ENCODE measurements at places on chromosomes 3 and 15.

DNA sequence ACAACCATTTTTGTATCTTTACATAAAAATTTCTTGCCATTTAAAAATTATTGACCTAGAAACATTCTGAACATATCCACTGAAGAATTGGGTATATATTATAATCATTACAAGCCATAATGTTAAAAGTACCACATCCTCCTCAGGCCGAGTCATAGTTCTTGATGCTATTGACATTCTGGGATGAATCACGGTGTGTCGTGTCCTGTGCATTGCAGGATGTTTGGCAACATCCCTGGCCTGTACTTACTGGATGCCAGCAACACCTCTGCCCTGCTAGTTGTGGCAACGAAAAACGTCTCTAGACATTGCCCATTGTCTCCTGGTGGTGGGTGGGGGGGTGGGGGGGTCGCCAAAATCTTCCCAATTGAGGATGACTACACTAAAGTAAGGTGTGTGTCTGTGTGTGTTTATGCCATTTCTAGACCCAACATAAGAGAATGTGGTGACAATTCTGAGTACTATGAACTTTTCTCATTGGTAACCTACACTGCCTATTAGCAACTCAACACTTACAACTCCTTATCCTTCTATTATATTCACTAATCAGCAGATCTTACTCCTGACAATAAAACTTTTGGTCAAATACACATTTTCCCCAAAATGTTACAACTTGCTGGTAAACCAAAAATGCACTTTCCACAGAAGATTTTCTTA is 471.6 kb downstream of the FOXP1 start:
- peaks cover 92% of the 10 kb centered on the region for H3K4me1 ChIP-seq
- peak overlapping the region; percentile 61 for H3K27ac ChIP-seq
- H3K4me3 ChIP-seq = no peak overlapping the region
- H3K36me3 ChIP-seq = peaks cover 7% of the 10 kb centered on the region

DNA sequence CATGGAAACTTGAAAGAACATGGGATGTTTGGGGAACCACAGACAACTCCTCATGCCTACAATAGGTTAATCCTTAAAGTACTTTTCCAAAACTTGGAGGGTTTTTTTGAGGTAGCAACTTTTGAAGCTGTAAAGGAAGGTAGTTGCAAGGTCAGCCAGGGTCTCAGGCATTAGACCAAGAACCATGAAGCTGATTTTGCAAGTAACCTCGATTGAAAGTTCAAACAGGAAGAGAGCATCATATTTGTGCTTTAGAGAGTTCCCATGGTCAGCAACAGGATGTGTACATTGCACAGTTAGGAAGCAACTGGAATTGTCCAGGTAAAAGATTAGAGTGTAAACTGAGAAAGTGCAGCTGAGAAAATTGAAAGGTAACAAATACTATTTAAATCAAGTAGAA is 199.8 kb upstream of the NR2F2 start:
- no peaks in the 10 kb centered on the region for H3K4me1 ChIP-seq
- no peak overlapping the region for H3K4me3 ChIP-seq
- no peak for DNase-seq

- H3K27me3 ChIP-seq = no peaks in the 10 kb centered on the region
- no peak overlapping the region for H3K27ac ChIP-seq
- no peak overlapping the region for H3K4me3 ChIP-seq
- no peaks in the 10 kb centered on the region for H3K36me3 ChIP-seq
Measured at GRCh38 chr15:63019511-63020109, 22.9 kb upstream of the TPM1 start.

- H3K4me1 ChIP-seq = no peaks in the 10 kb centered on the region
- no peak overlapping the region for H3K27ac ChIP-seq
- DNase-seq = no peak
- no peak overlapping the region for H3K4me3 ChIP-seq
- no peaks in the 10 kb centered on the region for H3K27me3 ChIP-seq
Measured at GRCh38 chr3:55884066-55884465, 397.0 kb upstream of the WNT5A start.

DNA sequence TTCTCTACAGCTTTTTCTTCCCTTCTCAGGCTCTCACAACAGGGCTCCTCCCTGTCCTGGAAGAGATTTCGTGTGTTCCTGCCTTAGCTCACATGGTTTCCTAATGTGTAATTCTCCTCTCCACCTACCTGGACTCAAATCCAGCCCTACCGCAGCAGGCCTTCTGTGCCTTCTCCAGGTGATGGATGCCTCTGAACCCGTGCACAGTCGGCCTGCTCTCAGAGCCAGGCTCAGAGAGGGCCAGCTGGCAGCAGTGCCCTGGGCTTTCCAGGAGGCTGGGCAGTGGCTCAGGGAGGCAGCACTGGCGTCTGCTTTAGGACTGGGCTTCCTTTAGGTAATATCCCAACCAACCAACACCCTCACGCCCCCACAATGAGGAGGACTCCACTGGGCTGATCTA is 123.2 kb upstream of the TMC3 start:
- H3K27me3 ChIP-seq = no peaks in the 10 kb centered on the region
- no peak overlapping the region for H3K4me3 ChIP-seq
- DNase-seq = no peak
- H3K4me1 ChIP-seq = no peaks in the 10 kb centered on the region
- no peak overlapping the region for H3K27ac ChIP-seq
- no peaks in the 10 kb centered on the region for H3K36me3 ChIP-seq

- H3K4me1 ChIP-seq = no peaks in the 10 kb centered on the region
- no peaks in the 10 kb centered on the region for H3K27me3 ChIP-seq
- H3K4me3 ChIP-seq = no peak overlapping the region
- no peak overlapping the region for H3K27ac ChIP-seq
- no peaks in the 10 kb centered on the region for H3K36me3 ChIP-seq
Measured at GRCh38 chr15:84725001-84725491, 9.1 kb upstream of the SEC11A start.
